ENCODE measurements at places on chromosomes 2 and 18.

GRCh38 chr2:225004597-225004996, 37.7 kb downstream of the DOCK10 start:
- DNase-seq = no peak

- DNase-seq = no peak
Observed at GRCh38 chr2:191832668-191833067, 14.2 kb downstream of the CAVIN2 start.

DNA sequence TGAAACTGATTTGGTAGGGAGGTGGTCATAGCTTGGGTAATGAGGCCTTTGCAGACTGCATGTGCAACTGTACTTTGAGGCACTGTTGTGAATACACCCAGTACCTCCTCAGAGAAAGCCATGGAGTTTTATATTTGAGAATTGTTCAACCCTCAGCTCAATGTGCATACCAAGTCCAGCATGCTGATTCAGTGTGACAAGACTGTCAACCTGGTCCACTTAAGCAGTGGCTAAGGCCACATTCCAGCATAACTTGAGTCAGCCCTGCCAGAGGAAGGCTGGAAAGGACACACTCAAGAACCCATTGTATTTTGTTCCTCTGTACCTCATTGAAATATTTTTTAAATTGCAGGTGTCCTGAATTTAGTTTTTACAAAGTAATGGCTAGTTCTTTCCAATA, 121.8 kb upstream of the HNMT start:
- DNase-seq = no peak

- DNase-seq = no peak
Observed at GRCh38 chr2:181970160-181970794, 15.4 kb upstream of the PPP1R1C start.

- DNase-seq = no peak
Observed at GRCh38 chr2:115650827-115651226, 1208.4 kb downstream of the DPP10 start.

- DNase-seq = no peak
Observed at GRCh38 chr2:54789878-54790277, 66.4 kb downstream of the EML6 start.

DNA sequence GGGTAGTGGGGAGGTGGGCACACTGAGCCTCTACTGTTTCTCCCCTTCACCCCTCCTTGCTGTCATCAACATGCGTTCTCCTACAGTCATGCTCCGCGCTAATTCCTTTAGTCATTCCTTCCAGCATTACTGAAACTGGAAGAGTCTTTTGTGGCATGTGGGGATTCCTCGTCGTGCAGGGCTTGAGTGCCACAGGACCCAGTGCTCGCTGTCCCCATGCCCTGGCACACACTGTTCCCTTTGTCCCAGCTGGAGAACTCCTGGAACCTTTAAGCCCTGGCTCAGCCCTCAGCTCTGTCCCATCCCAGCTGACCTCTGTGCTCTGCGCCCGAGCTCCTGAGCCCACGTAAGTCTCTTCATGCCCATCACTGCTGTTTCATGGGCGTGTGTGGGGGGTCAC, 42.1 kb downstream of the ODC1 start:
- no peak for DNase-seq

DNA sequence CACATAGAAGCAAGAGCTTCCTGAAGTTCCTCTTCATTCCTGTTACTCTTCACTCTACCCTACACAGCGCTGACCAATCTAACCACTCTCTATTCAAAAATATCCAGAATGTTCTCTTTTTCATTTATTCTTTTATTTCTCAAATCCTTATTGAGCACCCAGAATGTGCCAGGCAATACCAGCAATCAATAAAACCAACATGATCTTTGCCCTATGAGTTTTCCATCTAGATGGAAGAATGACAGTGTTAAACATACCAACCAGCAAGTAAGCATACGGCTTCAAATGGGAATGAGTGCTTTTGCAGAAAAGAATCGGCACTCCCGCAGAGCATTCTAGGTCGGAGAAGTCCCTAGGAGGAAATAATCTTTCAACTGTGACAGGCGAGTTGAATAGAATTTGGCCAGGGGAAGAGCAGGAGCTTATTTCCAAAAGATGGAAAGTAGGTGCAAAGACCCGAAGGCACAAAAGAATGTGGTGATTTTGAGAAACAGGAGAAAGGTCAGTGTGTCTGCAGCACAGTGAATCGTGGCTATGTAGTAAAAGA, 217.8 kb upstream of the MEIS1 start:
- no peak for DNase-seq

DNA sequence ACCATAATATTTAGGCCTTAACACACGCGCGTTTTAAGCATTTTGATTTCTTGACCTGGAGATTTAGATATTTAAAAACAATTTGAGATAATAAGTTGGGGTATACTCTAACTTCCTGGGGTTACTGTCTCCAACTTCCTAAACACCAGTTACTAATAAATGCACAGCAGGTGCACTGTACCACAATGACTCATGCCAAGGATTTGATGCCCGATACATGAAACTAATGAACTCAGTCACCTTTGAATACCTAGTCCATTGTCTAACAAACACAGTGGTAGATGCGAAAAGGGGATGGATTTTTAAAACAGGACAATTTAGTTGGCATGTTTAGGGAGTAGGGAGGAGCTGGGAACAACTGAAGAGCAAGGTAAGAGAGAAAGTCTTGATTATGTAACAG, 21.2 kb downstream of the CABYR start:
- no peak for DNase-seq

- no peak for DNase-seq
Observed at GRCh38 chr2:137405496-137405895, 558.8 kb upstream of the HNMT start.

DNA sequence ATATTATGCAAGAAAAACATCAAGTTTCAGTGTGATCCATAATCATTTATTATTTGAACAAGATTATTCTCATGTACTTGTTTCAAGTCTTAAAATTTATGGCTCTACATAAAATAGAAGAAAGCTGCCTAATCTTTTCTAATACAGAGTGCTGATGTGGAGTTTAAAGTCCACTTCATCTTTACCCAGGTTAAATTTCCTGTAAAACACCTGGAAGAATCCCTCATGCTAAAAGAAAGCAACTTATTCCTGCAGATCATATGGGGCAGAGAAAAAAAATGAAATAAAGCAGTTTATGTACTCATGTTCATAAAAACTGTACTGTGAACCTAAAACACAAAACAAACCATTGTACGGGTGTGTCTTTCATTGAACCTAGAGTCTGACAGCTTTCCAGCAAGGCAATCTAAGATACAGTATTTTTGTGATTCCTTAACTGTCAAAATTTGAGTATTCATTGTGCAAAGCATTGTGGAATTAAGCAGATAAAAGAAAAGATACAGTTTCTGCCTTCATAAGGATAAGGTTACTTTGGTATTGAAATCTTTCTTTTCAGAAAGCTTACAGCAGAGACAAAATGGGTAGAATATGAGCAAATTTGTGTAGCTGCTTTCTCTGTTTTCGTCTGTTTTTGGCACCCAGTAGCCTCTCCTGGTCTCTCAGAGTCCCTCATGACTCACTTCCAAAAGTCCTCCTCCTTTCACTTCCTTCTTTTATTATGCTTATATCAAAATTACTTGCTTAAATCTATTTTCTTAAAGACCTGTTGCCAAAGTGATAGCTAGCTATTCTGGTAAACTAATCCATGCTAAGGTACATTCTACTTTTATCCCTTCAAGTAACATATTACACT, 26.9 kb upstream of the GLS start:
- DNase-seq = no peak

DNA sequence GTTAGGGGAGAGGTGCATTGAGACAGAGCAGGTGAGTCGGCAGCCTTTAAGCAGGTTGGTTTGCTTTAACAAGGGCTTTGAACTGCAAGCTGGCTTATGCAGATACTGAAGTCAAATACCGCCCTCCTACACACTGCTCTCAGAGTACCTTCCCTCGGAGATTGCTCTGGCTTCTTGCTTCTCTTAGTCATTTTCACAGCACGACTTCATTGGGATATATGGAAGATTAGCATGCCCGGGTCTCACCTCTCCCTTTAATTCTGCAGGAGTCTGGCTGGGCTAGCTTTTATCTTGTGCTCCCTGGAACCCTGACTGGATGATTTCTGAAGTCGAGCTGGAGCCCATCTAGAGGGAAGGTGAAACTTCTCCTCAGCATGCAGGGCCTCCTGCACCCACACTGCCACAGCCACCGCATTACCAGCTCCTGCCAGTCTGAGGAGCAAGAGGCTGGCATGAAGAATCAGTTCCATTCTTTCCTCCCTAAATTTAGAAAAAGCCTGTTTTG, 395.5 kb upstream of the HNRNPA3 start:
- no peak for DNase-seq

DNA sequence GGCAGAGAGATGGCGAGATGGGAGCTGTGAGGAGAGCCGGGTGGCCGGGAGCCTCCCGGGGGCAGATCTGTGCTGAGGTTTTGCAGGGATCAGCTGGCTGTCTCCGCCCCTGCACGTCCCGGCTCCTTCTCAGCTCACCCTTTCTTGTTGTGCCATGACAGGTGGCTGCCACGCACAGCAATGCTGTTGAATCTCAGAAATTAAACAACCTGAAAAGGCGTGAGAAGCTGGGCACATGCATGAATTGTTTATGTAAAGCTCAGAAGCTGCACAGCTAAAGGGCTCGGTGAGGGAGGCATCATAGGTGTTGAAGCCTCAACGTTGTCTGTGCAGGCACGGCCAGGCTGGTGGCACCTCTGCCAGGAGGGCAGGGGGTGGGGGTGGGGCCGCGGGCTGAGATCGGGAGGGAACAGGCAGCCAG, 858 bp upstream of the RTP5 start:
- no peak for DNase-seq

DNA sequence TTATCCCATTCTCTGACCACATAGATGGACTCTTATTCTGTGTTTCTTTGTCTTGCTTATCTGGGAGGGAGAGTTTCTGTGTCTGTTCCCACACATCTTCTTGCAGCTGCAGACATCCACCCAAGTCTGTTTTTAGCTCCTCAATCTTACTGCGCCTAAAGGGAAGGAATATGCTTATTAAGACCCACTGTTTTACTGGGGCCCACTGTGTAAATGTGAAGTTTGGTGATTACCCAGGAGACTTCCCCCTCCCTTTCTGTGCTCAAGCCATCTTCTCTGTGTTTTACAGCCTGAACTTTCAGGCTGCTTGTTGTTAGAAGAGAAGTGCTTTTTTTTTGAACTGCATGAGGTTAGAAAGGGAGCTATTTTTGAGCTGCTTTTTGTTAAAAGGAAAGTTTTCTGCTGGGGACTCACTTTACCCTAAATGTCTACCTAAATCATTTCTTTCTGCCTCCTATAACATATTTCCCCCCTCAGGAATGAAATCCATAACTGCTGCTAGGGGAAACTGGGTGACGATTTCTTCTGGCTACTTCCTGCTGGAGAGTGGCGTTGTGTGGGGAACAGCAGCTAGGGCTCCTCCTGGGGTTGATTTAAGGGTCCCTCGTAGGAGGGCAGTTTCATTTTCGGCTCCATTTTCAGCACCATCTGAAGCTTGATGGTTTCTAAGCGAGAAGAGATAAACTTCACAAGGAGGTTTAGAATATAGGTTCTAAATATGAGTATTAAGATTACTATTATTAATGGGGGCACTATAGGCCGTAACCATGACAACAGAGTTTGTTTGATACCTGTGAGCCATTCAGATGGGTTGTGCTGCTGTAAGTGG, 39.5 kb upstream of the GMCL1 start:
- DNase-seq = no peak

DNA sequence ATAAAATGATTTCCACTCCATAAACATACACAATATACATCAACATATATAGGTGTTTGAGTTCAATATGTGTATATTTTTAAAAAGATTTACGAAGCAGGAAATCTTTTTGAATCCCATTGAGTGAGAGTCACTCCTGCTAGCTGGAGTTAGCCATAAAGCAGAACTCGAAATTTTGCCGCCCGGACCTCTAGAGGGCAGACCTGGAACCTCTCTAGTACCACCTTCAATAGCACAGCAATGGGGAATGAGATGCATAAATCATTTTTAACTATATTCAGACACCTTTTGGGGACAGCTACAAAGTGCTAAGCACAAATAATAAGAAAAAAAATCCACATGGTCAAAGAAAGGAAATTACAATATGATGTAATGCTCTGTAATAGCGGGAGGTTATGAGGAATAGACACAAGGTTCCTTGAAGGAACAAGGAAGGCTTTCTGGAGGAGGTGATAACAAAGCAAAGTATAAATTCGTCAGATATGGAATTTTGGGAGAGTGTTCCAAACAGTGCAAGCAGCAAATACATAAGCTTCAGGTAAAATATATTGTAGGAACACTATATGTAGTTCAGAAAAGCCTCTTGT, 533.4 kb downstream of the ERBB4 start:
- no peak for DNase-seq

- no peak for DNase-seq
Observed at GRCh38 chr2:237987268-237987667, 20.5 kb downstream of the UBE2F start.

GRCh38 chr2:200310545-200310971, 4.1 kb downstream of the SPATS2L start:
- DNase-seq = no peak

DNA sequence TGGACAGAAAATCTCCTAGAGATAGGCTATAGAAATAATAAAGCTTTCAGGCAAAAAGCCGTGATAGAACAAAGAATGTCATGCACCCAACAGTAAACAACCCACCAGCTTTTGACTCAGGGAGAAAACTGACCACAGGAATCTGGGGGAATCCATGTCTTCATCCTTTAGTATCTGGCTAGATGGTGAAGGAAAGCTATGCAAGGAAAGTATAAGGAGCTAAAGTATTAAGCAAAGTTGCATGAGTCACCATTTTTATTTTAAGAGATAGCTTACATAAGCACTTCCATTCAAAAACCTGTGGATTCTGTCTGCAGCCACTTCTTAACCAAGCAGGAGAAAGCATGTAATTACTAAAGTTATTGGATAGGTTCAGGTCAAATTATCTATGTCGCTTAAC, 363.8 kb downstream of the LRP1B start:
- no peak for DNase-seq

DNA sequence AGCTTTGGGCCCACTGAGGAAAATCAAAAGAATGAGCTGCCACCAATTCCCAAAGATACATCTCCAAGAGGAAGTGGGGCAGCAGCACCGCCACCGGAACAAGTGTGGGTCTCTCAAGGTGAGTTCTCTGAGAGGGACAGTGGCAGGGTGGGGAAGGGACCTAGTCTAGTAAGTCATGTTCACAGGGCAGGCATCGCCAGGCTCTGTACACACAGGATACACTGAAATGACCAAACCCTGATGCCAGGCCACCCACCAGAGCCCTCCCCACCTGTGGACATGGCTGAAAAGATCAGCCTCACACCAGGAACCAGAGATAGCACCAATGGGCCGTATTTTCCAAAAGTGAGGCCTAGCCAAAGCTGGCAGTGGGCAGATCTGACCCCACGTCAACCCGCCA, 108.2 kb upstream of the SMAD2 start:
- no peak for DNase-seq

GRCh38 chr18:48639772-48640432, 101.1 kb downstream of the CTIF start:
- DNase-seq = no peak

- no peak for DNase-seq
Observed at GRCh38 chr2:150264442-150264841, 223.0 kb downstream of the RND3 start.

GRCh38 chr2:240472078-240472790, 36.8 kb downstream of the GPC1 start:
- DNase-seq = no peak
